CD4-positive, alpha-beta memory T cell (primary cell): ENCODE measurements at places on chromosomes 5 and 9.

DNA sequence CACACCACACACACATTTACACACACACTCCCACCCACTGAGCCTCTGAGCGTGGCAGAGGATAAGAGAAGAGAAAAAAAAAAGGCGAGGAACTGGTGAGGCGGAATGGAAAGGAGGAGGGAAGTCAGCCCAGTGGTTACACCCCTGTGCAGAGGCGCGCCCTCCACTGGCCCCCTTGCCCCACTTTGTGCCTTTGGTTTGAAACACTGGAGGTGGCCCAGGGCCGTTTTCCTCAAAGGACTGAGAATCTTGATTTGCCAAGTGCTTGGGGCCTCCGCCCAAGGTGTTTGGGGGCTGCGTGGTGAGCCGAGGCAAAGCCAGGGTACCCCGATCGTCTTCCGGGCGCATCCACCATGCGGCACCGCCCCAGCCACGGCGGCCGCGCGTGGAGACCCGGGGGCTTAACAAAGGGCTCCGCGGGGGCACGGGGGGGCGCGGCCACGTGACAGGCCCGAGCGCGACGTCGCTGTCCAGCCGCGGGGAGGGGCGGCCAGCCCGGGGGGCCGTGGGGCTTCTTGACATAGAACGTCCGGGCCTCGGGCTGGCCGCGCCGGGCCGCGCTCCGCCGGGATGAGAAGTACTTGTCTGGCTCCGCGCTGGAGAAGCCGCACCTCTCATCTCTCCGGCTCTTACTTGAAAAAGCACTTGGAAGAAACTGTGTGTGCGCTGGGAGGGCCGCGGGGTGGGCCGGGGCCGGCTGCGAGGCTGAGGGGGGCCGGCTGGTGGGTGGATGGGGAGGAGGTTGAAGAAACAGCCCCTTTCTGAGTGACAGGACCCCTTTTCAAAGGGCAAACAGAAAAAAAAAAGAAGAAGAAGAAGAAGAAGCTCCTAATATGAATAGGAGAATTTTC lies 21.0 kb downstream of the NR2F1 start:
- no peak for DNase-seq

DNA sequence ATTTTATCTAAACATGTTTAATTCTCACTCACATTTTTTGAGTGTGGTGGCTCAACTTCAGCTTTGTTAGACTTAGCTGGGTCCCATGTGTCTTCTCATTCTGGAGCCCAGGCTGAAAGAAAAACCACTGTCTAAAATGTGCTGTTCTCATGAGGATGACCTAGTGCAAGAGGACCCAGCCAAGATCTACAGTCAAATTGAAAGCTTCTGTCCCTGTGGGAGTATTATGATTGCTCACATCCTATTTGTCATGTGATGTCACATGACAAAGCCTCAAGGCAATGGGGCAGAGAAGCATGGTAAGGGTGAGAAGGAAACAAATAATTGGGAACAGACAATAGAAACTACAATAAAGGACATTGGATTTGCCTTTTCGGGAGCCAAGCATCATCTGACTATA lies 113.4 kb upstream of the ASTN2 start:
- DNase-seq: no peak

DNA sequence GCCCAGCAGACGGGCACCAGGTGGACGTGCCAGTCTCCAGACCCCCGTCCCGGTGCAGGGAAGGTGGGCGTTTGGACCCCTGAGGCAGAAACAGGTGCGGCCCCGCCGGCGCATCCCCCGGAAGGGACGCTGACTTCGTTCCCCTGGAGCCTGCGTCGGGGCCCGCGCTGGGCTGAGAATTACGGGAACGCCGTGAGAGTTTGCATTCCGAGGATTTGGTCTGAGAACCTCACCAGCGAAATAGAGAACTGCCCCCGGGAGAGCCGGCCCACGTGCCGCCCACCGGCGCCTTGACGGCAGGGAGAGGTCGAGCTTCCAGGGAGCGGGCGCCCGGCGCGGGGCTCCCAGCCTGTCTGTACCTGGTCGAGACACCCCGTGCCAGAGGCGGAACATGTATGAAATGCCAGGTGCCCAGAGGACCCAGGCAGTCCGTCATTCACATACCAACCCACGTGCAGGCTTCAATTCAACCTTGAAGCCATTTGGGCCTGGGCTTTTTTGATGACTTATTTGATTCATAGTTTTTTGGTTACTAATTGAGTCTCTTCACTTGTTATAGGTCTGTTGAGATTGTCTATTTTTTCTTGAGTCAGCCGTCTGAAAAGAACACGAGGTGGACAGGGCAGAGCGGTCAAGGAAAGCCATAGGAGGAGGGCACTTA lies 877 bp upstream of the CAMSAP1 start:
- DNase-seq: peak; percentile 9

- DNase-seq: no peak
Observed at GRCh38 chr5:2259494-2260107, 376.9 kb upstream of the IRX4 start.

- no peak for DNase-seq
Observed at GRCh38 chr5:10581867-10582511, 18.1 kb downstream of the ANKRD33B start.

DNA sequence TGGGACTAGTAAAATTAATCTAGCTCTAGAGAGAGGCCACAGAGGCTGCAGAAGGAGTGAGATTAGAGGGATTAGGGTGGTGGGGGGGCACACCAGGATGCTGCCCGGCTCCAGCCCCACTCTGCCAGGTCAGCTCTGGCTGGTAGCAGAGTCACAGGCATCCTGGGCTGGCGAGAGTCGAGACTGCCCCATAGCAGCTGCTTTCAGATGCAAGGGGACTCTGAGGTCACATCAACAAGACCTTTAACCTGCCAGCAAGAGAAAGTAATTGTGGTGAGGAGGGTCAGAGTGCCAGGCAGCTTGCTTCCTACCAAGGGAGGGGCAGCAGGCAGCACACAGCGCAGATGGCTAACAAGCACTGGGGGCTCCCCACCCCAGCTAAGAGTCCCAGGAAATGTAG lies 7.5 kb downstream of the EPB41L4B start:
- no peak for DNase-seq

GRCh38 chr5:122420537-122421236 lies 108.7 kb downstream of the SNCAIP start:
- DNase-seq: no peak

- DNase-seq: no peak
Observed at GRCh38 chr9:13556656-13557055, 277.2 kb upstream of the MPDZ start.

- DNase-seq: no peak
Observed at GRCh38 chr5:169670769-169671525, 33.9 kb downstream of the DOCK2 start.

- no peak for DNase-seq
Observed at GRCh38 chr5:139667001-139667729, 19.0 kb downstream of the CXXC5 start.

DNA sequence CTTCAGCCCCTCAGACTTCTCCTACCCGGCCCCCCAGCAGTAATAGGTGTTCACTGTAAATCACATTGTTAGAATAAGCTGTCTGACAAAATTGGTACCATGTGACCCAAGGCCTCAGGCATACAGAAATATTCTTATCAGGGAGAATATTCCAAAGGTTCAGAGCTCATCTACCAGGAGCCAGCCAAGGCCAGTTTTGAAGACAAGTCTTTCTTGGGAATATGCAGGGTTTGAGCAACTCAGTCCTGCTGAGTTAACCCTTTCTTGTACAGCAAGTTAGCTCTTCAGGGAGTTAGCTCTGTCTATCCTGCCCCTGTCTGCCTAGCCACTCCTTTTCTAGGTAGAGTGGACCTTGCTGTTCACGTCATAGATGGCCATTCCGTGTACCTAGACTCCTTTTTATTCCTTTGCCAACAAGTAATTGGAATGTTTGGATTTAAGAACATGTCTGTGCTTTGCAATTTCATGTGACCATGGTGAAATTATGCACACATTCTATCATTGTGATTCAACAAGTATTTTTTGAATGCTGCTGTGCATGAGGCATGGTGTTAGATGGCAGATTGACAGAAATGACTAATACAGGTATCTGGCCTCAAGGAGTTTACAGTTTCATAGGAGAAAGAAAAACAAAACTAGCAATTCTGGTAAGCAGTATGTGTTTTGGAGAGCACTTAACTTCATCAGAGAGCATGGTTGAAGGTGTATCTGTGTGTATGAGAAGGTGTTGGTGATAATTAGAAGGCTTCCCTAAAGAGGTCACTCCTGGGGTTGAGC lies 22.6 kb downstream of the TGFBR1 start:
- DNase-seq: no peak

DNA sequence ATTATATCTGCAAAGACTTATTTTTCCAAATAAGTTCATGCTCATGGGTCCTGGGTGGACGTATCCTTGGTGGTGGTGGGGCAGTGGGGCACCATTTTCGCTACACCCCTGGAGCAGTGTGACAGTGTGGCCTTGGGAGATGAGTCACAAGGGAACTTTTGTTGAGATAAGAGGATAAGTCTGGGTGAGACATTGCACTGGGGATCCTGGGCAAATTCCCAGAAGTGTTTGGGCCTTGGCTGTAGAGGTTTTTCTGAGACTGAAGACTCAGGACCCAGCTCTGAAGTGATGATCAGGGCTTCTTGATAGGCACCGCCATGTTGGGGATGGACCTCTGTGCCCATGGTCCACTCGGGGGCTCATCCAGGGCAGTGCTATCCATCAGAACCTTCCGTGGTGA lies 149.4 kb downstream of the MACROH2A1 start:
- DNase-seq: no peak

DNA sequence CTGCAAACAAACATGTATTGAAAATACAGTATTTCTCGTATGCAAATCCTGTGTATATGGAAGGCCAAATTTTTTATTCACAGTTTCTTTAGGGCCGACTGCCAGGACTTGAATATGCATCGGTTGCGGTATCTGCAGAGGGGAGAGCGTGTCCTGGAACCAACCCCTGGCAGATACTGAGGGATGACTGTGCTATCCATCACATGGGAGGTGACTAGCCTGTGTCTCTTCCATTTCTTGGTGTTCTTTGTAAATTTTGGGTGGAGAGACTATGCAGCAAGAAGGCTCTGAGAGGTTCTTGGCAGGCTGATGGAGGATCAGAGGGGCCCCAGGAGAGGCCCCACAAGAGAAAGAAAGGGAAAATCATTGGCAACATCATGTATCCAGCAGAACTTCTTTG lies 384.3 kb downstream of the YTHDC2 start:
- no peak for DNase-seq

- no peak for DNase-seq
Observed at GRCh38 chr5:57524348-57525060, 41.9 kb upstream of the ACTBL2 start.

DNA sequence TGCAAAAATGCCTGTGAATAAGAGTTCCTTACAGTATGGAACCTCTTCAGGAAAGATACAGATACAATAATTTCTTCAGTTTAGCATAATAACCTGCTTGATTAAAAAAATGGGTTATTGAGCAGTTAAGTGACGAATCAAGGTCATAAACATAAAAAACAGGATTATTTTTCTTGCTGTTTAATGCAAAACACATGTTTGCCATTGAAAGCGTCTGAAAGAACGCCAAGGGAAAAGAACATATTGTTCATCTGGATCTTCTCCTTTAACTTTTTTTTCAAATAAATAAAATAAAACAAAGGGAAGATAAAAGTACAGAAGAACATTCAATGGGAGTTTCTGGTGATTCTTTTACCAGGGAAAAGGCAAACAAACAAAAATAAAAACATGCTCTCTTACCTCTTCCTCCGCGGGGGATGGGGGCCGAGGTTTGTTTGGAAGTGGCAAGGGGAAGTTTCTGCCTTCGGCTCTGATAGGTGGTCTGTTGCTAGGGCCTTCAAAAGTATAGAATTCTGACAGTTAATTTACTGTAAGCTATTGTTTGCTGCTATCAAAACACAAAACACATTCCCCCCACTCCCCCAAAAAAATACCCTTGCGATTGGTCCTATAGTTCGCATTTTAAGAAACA lies 20.1 kb downstream of the C5orf58 start:
- no peak for DNase-seq

- DNase-seq: no peak
Observed at GRCh38 chr5:119996128-119996527, 366.8 kb downstream of the FAM170A start.

GRCh38 chr9:124212381-124213050 lies 45.2 kb upstream of the NEK6 start:
- no peak for DNase-seq

GRCh38 chr5:72498284-72498683 lies 8.9 kb downstream of the ZNF366 start:
- DNase-seq: no peak

DNA sequence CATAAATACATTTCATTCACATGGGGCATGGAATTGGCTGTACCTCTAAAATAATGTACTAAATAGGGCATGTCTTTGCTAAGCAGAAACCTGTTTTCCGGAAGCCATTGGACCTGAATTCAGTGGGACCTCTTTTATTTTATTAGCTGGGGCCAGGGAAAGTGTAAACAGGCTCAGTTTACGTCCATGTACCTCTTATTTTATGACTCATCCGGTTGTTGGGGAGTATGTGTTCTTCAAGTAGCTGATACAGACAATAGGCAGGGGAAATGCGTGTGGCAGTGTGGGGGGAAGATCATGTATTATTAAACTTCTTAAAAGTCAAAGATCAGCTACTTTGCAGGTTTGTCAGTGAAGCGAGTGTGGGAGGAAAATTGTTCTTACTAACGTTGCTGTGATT lies 1.4 kb upstream of the GDNF start:
- DNase-seq: no peak

GRCh38 chr5:106415541-106415940 lies 1255.2 kb downstream of the EFNA5 start:
- no peak for DNase-seq

- no peak for DNase-seq
Observed at GRCh38 chr5:133758641-133759040, 146.3 kb upstream of the FSTL4 start.

GRCh38 chr5:160007514-160007913 lies 1.4 kb upstream of the TTC1 start:
- no peak for DNase-seq

- DNase-seq: no peak
Observed at GRCh38 chr5:1292846-1293415, 1.9 kb downstream of the TERT start.

DNA sequence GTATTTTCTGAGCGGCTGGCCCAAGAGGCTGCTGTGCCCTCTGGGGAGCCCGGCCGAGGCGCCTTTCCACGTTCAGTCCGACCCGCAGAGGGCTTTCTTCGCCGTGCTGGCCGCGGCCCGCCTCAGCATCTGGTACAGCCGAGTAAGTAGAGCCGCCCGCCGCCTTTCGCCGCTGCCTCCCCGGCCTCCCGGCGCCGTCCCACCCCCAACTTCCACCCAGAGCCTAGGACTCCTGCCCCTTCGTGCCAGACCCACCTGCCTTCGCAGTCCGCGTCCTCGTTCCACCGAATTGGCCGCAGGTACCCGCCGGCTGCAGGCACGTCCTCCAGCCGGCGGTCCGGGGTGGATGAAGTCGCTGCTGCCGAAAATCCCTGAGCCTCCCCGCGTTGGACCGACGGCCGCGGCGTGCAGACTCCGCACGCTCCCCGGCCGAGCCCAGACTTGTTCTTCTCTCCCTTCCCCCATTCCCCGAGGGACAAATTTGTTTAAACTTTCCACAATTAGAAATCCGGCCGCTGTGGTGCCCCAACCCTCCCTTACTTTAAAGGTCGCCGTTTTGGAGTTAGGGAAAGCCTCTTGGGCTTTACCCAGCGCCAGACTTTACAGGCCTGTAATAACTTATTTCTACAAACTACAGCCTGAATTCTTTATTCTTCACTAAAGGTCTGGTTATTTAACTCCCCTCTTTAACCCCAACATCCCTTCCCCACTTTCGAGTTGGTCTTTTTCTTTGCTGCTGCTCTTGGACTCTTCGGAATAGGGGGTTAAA lies 589 bp downstream of the RIC1 start:
- peak; percentile 19 for DNase-seq
